ENCODE measurements at places on chromosomes 2 and 18.

DNA sequence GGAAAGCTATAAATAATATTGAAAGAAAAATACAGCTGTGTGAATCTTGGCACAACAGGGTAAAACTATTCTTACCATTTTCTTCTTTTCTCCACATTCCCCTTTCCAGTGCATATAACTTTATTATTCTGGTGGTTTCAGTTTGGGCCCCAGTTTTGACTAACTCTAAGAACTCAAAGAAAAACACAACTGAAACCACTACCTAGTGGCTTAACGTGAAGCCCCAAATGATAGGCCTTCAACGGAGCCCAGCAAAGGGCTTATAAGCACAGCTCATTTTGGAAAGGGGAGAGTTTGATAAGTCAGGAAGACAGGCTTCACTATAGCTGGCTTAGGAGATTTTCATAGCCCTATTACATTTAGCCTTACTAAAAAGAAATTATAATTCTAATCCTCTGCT lies 62.4 kb downstream of the PPP1R1C start:
- DNase-seq: no peak

GRCh38 chr2:187003038-187003554 lies 154.1 kb upstream of the ZSWIM2 start:
- no peak for DNase-seq

GRCh38 chr18:34600158-34600557 lies 109.9 kb upstream of the DTNA start:
- peak; percentile 73 for DNase-seq

DNA sequence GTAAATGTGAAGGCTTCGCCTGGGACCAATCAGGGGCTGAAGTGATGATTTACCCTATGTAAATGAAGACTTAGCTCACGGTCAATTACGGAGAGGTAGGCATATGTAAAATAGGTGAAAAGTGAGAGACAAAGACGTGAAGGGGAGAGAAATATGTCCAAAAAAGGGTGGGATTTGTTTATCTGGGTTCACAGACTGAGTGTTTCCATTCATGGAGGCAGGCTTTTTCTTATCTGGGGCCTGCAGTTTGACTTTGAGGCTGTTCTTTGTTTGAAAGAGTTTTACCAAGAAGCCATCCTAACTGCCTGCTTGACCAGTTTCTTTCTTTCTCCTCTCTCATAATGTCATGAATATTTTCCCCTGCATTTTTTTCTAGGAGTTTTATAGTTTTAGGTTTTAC lies 202.7 kb downstream of the NYAP2 start:
- no peak for DNase-seq
